ENCODE measurements at places on chromosomes 16 and 17.

- peak; percentile 85 for DNase-seq
Measured at GRCh38 chr16:11100239-11100750, 155.7 kb downstream of the SOCS1 start.

- no peak for DNase-seq
Measured at GRCh38 chr17:58420827-58421226, 3.5 kb upstream of the RNF43 start.

DNA sequence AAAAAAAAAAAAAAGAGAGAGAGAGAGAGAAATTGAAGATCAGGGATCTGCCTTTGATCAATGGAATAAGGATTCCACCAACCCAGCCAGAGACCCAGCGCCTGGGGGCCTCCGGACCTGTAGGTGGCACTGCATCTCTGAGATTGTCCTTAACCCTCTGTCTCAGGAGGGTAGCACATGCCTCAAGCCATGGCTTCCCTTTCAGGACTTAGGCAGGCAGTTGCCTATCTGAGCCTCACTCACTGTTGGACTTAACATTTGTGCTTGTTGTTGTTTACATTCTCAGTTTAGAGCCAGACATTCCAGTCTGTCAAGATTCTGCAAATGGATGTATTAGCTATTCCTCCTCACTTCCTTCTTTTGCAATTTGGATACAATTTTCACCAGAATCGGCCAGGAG lies 5.1 kb upstream of the SCNN1B start:
- DNase-seq, result peak; percentile 52

DNA sequence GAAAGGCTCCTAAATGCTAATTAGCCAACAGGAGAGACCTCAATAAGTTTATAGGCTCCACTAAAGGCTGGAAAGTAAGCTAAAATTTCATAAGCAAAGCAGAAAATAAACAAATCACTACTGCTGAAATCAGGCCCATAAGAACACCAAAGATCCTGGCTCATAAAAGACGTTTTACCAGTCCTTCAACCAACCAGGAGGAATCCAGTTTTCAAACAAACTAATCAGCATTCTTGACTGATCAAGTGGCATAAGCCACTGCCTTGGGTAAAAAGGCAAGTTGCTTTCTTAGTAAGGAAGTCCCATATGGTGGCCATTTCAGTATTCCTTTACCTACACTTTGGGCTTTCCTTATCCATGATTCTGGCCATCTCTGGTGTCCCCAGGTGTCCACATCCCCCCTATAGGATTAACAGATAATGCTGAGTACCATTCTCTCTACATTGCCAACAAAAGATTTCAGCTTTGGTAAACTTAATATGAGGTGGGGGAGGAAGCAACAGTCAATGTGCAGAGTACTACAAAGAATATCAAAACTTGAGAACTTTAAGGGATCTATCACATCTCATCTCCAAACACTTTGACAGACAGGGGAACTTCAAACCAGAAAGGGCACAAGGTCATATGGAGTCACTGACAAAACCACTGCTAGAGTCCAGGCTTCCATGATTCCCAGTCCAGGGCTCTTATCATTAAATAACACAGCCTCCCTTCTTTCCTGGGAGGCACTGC lies 1.3 kb downstream of the TOM1L2 start:
- no peak for DNase-seq

- no peak for DNase-seq
Measured at GRCh38 chr17:40430272-40431230, 12.7 kb upstream of the IGFBP4 start.

- no peak for DNase-seq
Measured at GRCh38 chr17:20925954-20926353, 116.9 kb downstream of the USP22 start.

DNA sequence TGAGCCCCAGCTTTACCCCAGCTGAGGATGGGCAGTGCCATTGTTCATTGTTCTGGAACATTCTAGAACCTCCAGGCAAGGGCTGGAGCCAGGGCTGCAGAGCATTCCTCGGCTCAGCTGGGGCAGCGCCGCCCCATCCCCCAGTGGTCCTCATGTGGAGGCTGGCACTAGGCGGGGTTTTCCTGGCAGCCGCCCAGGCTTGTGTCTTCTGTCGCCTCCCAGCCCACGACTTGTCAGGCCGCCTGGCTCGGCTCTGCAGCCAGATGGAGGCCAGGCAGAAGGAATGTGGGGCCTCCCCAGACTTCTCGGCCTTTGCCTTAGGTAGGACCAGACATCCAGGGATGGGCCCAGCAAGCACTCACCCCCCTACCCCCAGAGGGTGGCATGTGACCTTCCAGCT lies at the start of gene TMEM95:
Gene TMEM95 (plus strand): TSS at position 104 of the 400 bp plus-strand sequence. CDS start 49 bp downstream, at position 153.
- DNase-seq, result no peak

- no peak for DNase-seq
Measured at GRCh38 chr16:8564934-8565345, 25.4 kb downstream of the TMEM114 start.

GRCh38 chr17:67686241-67686640 lies 31.5 kb upstream of the NOL11 start:
- no peak for DNase-seq

- DNase-seq, result no peak
Measured at GRCh38 chr17:948284-948852, 31.2 kb downstream of the NXN start.

GRCh38 chr16:49849037-49849753 lies 6.7 kb downstream of the ZNF423 start:
- no peak for DNase-seq

GRCh38 chr16:86565644-86566511 lies 751 bp upstream of the FOXC2 start:
- DNase-seq, result no peak

DNA sequence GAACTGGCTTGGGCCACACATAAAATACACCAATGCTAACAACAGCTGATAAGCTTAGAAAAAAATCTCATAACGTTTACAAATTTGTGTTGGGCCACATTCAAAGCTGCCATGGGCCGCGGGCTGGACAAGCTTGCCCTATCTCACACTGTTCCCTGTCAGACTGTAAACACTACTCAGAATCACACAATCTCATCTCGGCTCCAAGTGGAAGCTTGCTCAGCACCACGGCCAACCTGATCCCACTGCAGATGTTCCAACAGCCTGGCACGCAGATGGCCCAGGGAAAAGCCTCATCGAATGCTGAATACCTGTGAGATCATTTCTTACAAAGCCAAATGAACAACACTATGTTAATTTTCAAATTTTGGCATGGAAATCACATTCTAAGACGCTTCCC lies 125.8 kb downstream of the ANKRD11 start:
- no peak for DNase-seq

DNA sequence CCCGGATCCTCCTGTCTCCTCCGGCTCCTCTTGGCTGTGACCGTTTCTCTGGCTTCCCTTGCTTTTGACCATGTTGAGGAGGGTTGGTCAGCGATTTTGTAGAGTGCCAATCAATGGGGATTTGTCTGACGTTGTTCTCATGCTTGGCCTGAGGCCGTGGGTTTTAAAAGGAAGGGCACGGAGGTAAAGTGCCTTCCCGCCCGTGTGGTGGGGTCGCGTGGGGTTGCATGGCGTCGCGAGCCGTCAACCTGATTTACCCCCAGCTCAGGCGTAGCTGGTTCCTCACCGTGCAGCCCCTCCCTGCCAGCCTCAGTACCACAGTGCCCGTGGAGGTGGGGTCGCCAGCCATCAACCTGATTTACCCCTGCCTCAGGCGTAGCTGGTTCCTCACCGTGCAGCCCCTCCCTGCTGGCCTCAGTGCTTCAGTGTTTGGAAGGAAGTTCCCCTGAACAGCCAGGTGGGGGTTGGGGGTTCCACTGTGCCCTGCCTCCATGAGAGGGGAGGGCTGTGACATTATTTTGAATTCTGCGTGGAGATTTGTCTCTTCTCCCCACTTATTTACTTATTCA lies 5.0 kb downstream of the TPSAB1 start:
- DNase-seq, result no peak

GRCh38 chr17:39981766-39982375 lies 1.3 kb downstream of the PSMD3 start:
- no peak for DNase-seq

- no peak for DNase-seq
Measured at GRCh38 chr17:44992242-44992939, 24.3 kb upstream of the C1QL1 start.

DNA sequence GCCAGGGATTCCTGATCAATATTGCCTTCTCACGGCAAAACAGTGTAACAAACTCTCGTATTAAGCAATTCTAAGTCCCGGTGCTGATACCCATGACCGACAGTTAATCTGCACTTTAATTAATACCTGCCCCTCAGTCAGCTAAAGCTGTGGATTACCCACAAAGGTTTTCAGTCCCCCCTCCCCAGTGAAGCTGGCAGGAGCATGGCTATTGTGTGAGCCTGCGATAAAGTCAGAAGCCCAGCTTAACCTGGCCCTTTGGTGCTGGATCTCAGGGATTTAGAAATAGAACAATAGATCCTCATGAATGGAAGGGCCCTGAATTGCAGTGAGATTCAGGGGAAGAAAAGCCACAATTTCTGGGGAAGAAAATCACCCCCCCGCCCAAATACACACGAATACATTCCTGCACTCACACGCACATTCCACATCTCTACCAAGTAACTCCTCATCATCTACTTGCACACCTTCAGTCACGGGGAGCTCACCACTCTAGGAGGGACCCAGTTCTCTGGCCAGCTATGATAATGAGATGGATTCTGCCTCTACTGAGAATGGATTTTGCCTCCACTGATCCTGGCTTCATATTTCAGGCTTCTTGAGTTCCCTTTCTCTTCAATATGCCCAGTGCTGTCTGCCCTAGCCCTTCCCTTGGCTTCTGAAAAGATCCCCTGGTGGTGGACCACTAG lies 102.6 kb downstream of the WSCD1 start:
- DNase-seq, result no peak

DNA sequence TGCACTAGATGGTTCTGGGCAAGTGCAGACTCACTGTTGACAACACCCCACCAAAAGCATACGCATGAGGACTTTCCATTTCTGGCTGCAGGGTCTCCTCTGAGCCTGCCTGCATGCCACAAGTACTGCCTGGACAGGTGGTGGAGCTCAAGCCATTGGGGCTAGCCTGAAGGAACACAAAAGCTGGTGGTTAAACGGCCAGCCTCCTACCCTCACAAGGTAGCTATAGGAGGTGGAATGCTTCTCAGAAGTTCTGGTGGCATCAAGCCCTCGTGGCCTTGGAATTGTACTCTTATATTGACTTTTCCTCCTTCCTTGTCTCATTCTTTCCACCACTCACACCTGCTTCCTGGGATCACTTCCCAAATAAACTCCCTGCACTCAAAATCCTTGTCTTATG lies 56.6 kb upstream of the BCAR1 start:
- no peak for DNase-seq

- no peak for DNase-seq
Measured at GRCh38 chr16:29126057-29126494, 141.2 kb downstream of the LAT start.

GRCh38 chr17:13160296-13160695 lies 142.5 kb upstream of the ELAC2 start:
- no peak for DNase-seq

GRCh38 chr16:76900285-76901263 lies 290.4 kb upstream of the MON1B start:
- no peak for DNase-seq

DNA sequence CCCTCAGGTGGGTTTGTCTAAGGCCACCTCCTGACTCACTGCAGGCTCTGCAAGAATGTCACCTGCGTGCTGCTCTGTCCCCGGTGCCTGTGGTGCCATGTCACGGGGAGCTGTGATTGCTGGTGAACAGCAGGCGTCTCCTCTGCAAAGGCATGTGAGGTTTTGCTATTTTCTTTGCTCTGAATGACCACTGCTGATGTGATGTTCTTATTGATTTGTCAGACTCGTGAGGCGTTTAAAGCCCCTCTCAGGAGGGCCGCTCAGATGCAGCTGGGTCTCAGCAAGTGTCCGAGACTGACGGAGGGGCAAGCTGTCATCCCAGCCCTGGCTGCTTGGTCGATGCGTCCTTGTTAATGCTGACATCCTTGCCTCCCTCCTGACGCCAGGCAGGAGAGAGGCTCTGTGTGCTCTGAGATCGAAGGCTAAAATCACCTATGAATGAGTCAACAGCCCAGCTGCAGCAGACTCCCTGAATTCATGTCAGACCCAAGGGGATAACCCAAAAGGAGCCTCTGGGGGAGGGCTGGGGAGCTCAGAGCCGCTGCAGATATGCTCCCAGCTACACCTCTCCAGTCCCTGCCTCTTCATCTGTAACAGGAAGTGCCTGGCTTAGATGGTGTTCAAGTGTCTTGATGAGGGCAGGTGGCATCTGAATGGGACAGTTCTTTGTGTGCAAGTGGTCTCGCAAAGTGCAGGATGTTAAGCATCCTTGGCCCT lies 11.8 kb upstream of the PEMT start:
- no peak for DNase-seq

- DNase-seq, result no peak
Measured at GRCh38 chr16:84291226-84291625, 3.5 kb upstream of the WFDC1 start.

DNA sequence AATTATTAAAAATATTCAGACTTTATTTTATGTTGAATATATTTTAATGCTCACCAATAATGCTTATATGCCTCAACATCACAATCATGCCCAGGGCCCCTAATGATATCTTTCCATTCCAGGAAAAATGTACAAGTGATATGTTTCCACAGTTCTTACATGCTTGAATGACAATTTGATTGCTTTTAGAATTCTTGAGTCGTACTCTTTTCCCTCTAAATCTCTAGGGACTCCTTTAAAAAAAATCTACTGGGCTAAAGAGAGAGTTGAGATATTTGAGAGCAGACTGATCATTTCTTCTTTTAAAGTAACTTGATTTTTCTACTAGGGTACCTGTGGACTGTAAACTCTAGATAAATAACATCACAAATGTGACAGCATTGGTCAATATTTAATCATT lies 18.2 kb upstream of the HLF start:
- no peak for DNase-seq

- no peak for DNase-seq
Measured at GRCh38 chr16:19110537-19111360, 3.0 kb upstream of the ITPRIPL2 start.

- DNase-seq, result no peak
Measured at GRCh38 chr17:81436294-81436849, 41.1 kb downstream of the BAHCC1 start.

DNA sequence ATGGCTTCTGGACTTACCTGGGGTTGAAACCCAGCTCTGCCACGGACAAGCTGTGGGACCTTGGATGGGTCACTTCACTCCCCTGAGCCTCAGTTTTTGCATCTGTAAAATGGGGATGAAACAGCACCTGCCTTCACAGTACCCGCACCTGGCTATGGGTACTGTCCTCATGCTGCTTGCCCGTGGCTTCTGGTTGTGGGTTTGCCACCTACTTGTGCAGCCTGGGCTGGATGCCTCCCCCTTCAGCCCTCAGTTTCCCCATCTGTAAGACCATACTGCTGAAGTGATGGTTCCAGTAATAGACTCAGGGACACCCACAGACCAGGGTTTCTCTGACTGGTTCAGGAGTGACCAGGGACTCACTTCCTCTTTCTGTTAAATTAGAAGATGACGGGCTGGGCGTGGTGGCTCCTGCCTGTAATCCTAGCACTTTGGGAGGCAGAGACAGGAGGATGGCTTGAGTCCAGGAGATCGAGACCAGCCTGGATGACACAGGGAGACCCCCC lies 9.4 kb downstream of the GLIS2 start:
- DNase-seq, result no peak

Data from H54 (cell line).